Liver (tissue), 10 donors: ENCODE measurements at places on chromosomes 1 and 21.

- no peaks in the 10 kb centered on the region for H3K27me3 ChIP-seq
- H3K4me1 ChIP-seq = no peaks in the 10 kb centered on the region
- no peak overlapping the region for H3K27ac ChIP-seq
- no peak for DNase-seq
- H3K4me3 ChIP-seq = no peak overlapping the region
- no peaks in the 10 kb centered on the region for H3K36me3 ChIP-seq
Observed at GRCh38 chr1:17176306-17177061, 28.4 kb upstream of the PADI1 start.

- H3K4me1 ChIP-seq = peaks cover 2% of the 10 kb centered on the region
- H3K27ac ChIP-seq = peak overlapping the region; percentile 85
- DNase-seq = peak; percentile 49
Observed at GRCh38 chr1:39105841-39106765, 80.0 kb downstream of the NDUFS5 start.

GRCh38 chr1:119467857-119468668 lies 38.9 kb upstream of the HSD3B1 start:
- no peaks in the 10 kb centered on the region for H3K27me3 ChIP-seq
- DNase-seq = peak; percentile 43
- peak overlapping the region; percentile 67 for H3K27ac ChIP-seq
- peaks cover 16% of the 10 kb centered on the region for H3K4me1 ChIP-seq
- H3K36me3 ChIP-seq = no peaks in the 10 kb centered on the region

- no peaks in the 10 kb centered on the region for H3K27me3 ChIP-seq
- H3K27ac ChIP-seq = peak overlapping the region; percentile 100
- H3K4me1 ChIP-seq = no peaks in the 10 kb centered on the region
- DNase-seq = peak; percentile 49
- peak overlapping the region; percentile 78 for H3K4me3 ChIP-seq
- peaks cover 3% of the 10 kb centered on the region for H3K36me3 ChIP-seq
Observed at GRCh38 chr1:58785442-58786058, 1.7 kb upstream of the JUN start.

- H3K36me3 ChIP-seq = no peaks in the 10 kb centered on the region
- H3K27me3 ChIP-seq = no peaks in the 10 kb centered on the region
- H3K4me1 ChIP-seq = peaks cover 9% of the 10 kb centered on the region
- no peak for DNase-seq
Observed at GRCh38 chr1:162107911-162108310, 38.4 kb downstream of the NOS1AP start.

GRCh38 chr1:230760360-230760827 lies 13.2 kb downstream of the CAPN9 start:
- no peaks in the 10 kb centered on the region for H3K27me3 ChIP-seq
- no peaks in the 10 kb centered on the region for H3K36me3 ChIP-seq
- DNase-seq = no peak
- H3K4me1 ChIP-seq = no peaks in the 10 kb centered on the region

DNA sequence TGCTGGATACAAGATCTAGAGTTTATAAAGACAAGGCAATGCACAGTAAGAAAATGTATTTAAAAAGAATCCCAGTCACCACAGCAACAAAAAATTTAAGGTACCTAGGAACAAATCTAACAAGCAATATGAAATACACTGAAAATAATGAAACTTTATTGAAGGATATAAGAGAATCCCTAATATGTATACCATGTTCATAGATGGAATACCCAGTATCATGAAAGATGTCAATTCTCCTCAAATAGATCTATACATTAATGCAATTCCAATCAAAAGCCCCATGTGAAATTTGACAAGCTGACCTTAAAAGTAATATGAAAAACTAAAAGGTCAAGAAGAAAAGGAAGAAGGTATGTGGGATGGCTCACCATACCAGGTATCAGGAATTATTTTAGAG lies 109.2 kb downstream of the COQ8A start:
- no peak overlapping the region for H3K4me3 ChIP-seq
- H3K4me1 ChIP-seq = no peaks in the 10 kb centered on the region
- H3K27me3 ChIP-seq = no peaks in the 10 kb centered on the region
- no peak overlapping the region for H3K27ac ChIP-seq

DNA sequence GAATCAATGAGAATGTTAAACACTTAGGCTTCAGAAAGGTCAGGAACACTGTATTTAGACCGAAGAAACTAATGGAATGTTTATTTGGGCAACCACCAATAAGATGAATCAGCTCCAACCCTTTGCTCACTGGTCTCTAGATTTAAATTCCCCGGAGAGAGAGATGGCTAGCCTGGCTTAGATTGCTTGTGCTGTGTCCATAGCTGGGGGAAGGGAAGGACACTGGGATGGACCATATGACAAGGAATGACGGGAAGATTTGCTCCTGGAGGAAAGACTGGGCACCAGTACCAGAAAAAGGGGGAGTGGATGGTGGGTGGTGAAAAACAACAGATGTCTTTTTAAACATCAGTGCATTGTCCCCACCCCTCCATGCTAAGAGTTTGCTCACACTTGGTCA lies 426.6 kb downstream of the DUSP10 start:
- H3K27ac ChIP-seq = peak overlapping the region; percentile 55
- no peak overlapping the region for H3K4me3 ChIP-seq
- H3K27me3 ChIP-seq = no peaks in the 10 kb centered on the region
- peaks cover 5% of the 10 kb centered on the region for H3K4me1 ChIP-seq
- no peak for DNase-seq

- H3K4me1 ChIP-seq = no peaks in the 10 kb centered on the region
- no peak overlapping the region for H3K27ac ChIP-seq
- no peaks in the 10 kb centered on the region for H3K27me3 ChIP-seq
- H3K4me3 ChIP-seq = no peak overlapping the region
- no peak for DNase-seq
Observed at GRCh38 chr1:118275472-118276115, 90.6 kb upstream of the SPAG17 start.

DNA sequence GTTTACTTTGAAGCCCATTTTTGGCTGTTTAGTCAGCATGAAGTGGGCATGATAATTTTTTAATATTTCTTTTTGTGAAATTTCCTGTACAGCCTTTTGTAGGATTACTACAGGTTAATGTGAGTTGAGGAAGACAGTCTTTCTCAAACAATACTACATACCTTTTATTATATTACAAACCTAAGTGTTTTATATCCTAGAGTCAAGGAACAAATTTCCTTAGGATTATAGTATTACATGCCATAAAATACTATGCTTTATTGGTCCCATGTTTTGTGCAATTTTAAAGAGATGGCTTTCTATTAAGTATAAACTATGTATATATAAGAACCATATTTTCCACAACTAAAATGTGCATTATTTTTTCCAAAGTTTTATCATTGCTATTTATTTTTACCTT lies 9.2 kb upstream of the CHAF1B start:
- H3K27ac ChIP-seq = no peak overlapping the region
- H3K36me3 ChIP-seq = peaks cover 48% of the 10 kb centered on the region
- no peak overlapping the region for H3K4me3 ChIP-seq
- no peaks in the 10 kb centered on the region for H3K27me3 ChIP-seq
- H3K4me1 ChIP-seq = no peaks in the 10 kb centered on the region
- no peak for DNase-seq

GRCh38 chr21:44253832-44254710 lies 7.6 kb downstream of the DNMT3L start:
- no peaks in the 10 kb centered on the region for H3K4me1 ChIP-seq
- no peak for DNase-seq
- H3K27me3 ChIP-seq = no peaks in the 10 kb centered on the region
- H3K27ac ChIP-seq = no peak overlapping the region
- H3K4me3 ChIP-seq = no peak overlapping the region
